Glomerular endothelial cell (primary cell): ENCODE measurements at places on chromosomes 6 and 20.

DNA sequence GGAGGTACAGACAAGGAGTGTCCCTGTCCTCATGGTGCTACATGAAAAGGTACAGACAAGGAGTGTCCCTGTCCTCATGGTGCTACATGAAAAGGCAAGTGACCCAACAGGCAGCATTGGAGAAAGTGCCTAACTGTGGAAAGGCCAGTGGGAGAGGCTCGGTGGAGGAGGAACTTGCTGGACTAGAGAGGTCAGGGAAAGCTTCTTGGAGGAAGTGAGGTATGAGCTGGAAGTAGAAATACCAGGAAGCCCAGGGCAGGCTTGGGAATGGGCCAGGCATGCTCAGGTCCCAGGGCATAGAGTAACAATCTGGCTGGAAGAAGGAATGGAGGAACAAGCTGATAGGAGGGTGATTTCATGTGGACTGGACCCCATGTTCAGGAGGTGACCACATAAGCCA, 59.8 kb upstream of the FNDC1 start:
- no peak for DNase-seq

- DNase-seq, result no peak
Measured at GRCh38 chr6:14170128-14170527, 52.6 kb downstream of the CD83 start.

DNA sequence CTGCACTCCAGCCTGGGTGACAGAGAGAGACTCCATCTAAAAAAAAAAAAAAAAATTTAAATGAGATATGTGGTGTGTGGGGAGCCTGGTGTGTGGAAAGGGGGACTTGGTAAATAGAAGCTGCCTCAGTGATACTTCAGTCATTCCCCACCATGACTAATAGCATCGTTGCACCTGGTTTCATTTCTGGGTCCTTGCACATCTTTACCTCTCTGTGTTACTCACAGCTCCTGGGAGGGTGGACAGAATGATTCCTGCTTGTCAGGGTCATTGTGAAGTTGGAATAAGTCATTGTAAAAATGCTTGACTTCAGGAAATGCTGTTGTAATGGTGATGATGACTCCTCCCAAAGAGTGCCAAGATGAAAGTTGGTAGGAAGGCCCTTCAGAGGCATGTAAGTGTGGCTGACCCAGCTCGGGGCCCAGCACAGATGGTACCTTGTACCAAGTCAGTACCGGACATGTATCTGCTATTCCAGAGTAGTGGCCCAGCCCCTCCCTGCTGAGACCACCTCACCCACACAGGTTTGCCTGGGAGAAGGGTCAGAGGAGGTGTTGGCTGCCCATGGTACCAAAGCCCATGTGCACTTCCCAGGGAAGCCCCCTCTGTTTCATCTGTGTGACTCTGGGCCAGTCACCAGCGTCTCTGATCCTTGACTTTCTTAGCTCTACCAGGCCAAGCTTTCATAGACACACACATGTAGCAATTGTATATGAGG, 48.4 kb downstream of the PLAGL2 start:
- no peak for DNase-seq

DNA sequence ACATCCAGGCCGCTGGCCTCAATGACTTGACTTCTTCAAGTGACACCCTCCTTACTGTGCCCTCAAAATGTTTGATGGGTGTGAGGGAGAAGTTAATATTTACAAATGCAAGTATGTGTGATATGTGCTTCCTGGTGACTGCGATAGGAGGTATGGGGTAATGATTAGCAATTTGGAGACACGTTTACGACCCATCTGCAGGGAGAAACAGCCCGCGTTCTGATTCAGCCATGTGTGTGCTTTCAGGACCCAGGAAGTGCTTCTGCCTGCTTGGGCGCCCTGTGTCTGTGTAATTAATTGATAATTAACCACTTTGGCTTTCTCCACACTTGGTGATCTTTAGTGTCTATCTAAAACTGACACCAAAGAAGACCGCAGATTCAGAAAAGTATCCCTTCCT, 25.0 kb downstream of the SIRPA start:
- DNase-seq, result no peak

- DNase-seq, result no peak
Measured at GRCh38 chr6:147712841-147713240, 204.4 kb downstream of the SAMD5 start.

GRCh38 chr6:53441761-53442160, 93.0 kb upstream of the ELOVL5 start:
- no peak for DNase-seq

- peak; percentile 52 for DNase-seq
Measured at GRCh38 chr6:137641474-137642077, 147.4 kb upstream of the OLIG3 start.

- DNase-seq, result no peak
Measured at GRCh38 chr6:101550451-101550850, 156.9 kb downstream of the GRIK2 start.

DNA sequence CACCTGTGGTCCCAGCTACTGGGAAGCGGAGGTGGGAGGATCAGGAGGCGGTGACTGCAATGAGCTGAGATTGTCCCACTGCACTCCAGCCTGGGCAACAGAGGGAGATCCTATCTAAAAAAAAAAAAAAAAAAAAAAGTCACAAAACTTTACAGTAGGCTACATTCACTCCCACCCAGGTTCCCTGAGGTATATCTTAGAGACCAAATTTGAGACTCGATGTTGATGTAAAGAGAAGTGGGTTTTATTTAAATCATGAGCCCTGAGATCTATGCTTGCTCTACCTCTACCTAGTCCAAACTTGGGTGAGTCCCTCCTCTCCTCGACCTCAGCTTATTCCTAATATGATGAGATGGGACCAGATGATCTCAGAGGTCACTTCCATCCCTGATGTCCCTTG, 8.8 kb upstream of the DEF6 start:
- no peak for DNase-seq

DNA sequence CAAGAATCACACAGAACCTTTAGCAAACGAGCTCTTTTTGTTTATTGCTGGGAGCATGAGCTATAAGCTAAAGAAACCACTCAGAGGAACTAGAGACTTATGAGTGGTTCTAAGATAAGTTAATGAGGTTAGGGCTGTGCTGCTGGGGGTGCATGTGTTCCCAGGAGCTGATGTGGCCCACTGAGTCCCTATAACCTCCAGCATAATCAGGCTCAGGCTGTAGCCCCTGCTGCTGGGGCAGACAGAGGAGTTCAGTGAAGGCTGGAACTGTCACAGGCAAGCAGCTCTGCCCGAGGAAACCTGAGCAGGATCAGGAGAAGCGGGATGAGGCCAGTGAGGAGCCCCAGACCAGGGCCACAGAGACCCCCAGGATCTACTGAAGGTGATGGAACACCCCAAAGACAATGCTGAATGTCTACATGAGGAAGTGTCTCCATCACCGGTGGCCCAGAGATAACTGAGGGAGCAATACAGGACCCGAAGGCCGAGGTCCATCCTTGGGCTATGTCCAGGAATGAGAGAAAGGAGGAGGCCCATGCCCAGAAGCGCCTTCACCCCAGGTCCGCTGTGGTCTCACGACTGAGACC, 17.3 kb downstream of the TUBB2B start:
- no peak for DNase-seq

- DNase-seq, result no peak
Measured at GRCh38 chr20:59157961-59158541, 5.6 kb upstream of the ZNF831 start.

- no peak for DNase-seq
Measured at GRCh38 chr6:133957780-133958242, 4.8 kb downstream of the TBPL1 start.

- DNase-seq, result no peak
Measured at GRCh38 chr20:51419231-51419630, 123.3 kb downstream of the NFATC2 start.

- no peak for DNase-seq
Measured at GRCh38 chr6:53065266-53066076, at the start of gene FBXO9. Gene FBXO9 (plus strand): TSS chr6:53065404. CDS start chr6:53065790, 386 bp downstream.

GRCh38 chr6:45709781-45710220, 305.9 kb downstream of the CLIC5 start:
- no peak for DNase-seq

- DNase-seq, result no peak
Measured at GRCh38 chr6:109420751-109421150, 19.7 kb downstream of the PPIL6 start.

DNA sequence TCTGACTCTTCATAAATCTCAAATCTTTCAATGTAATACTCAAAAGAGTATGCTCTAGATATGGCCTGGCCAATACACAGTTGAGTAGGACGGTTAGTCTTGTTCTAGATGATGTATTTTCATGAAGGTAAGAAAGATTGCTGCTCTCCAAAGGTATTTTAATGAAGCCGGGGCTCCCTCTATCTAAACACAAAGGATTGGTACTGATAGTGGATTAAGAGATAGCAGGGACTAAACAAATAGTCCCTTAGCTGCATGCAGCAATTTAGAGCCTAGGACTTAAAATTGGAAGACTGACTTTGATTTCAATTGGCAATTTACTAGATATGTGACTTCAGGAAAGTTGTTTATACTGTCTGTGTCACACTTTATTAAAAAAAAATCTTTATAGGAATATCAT, 31.4 kb upstream of the TENT5A start:
- DNase-seq, result no peak

DNA sequence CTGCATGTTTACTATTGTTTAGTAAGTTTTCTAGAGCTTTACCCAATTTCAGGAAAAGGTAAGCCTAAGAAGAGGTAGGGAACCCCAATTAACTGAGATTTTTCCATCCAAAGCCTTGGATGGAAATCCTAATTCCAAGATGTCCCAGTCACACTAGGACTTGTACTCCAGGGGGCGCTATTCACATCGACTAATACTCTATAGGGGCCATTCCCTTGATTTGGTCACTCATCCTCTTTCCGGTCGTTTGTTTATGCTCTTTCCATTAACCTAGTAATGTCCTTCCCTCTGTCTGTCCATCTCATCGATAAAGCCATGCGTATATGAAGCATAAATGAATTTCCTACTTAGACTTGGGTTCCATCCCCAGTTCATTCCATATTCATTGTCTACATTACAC, 80.8 kb upstream of the FUCA2 start:
- no peak for DNase-seq

- no peak for DNase-seq
Measured at GRCh38 chr20:25223765-25224720, 23.8 kb upstream of the PYGB start.

DNA sequence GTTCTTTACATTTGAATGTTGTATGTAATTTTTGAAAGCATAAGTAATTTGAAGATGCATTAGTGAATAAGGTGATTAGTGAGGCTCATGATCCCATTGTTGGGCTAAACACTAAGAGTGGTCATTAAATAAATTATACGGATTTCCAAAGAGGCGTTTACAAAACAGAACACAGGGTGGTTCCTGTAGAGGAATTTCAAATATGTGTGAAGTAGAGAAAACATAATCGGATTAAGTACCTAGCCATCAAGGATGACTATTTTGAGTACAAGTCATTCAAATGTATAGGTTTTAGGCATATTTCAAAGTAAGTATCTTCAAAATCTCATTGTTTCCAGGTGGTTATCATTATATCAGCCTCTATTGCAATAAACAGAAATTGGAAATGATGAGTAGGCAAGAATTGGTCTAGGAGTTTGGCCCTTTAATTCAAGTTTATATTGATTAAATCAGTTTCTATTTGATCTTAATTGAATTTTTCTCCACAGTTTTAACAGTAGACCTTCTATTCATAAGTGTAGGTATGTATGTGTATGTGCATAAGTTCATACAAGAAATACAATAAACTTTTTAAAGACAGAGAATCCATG, 94.8 kb downstream of the MYLK4 start:
- no peak for DNase-seq

GRCh38 chr6:106750142-106750918, 121.0 kb downstream of the QRSL1 start:
- DNase-seq, result no peak

DNA sequence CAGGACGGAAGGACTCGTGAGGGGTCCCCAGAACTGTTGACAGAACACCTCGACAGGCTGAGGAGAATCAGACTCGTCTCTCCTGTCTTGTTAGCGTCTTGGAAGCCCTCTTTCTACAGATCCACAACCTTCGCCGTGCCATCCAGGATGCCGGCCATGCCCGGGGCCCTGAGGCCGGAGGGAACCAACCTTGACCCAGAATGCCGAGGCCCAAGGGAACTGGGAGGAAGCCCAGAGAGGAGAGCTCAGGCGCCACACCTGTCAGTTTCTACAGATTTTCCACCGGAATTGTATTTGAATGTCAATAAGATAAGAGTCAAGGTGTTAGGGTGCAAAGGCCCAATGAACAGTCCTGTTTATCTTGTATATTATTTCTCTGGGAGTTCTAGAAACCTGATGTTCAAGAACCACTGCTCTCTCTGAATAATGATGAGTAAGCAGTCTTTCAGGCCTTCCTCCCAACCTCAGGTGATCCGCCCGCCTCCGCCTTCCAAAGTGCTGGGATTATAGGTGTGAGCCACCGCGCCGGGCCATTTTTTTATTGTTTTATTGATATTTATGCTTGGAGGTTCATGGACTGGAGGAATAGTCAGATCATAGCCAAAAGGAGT, 799 bp upstream of the ME1 start:
- DNase-seq, result no peak

DNA sequence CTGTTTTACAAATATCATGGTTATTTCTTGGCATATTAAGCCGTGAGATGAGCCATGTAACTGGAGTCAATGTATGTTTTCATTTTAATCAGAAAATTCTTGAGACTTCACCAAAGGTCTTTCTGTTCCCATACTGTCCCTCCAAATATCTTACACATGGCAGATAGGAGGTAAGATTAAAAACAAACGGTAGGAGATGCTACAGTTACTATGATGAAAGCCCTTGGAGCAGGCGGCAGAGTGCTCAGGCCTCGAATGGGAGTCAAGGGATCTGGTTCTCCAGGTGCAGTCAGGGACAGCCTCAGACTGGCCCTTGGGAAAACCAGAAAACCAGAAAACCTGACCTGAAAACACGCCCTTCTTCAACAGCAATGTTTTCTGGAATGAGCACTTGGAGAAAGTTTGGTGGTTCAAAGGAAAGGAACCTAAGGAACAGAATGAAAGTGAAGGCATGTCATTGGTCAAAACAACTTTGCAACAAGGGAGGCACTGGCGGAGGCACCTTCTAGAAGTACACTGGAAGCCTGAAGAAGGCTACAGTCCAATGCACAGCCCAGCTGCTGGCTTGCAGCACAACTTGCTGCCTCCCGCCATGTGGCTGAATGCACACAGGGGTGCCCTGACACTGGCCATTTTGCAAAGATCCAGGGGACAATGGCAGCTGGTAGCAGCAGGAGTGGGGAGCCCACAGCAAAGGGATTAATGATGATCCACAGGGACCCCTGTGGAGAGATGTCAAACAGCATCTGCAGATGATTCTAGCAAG, 17.4 kb upstream of the FOXO3 start:
- no peak for DNase-seq

- no peak for DNase-seq
Measured at GRCh38 chr6:96700915-96701314, 136.4 kb downstream of the GPR63 start.

DNA sequence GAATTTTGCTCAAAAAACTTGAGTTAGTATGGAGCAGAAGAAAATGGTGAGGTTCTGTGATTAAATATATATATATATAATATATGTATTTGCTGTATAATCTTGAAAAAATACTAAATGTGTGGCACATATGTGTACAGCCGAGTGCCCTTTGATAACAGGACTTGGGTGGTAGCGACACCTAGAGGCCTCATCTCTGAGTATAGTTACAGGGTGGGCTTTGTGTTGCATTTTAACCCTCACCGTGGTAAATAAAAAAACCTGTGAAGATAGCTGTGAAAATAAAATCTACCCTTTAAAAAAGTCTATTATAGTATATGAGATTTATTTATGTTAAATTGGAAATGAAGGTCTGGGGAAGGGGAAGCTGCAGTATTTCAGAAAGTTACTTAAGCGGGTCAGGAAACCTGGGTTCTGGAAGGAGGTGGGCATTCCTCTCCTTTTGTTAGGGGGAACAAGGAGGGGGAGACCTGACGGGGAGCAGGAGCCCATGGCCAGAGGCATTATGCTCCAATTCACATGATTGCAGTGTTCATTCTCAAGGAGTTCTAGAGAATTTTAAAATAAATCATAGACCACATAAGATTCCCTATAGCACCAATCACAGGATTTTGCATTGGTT, 82.7 kb downstream of the SH3BGRL2 start:
- peak; percentile 37 for DNase-seq
